Mononuclear cell (primary cell): ENCODE measurements at places on chromosomes 3 and 15. TPM values are rescaled to one million over a fixed set of nuclear protein-coding genes. Genes with fewer than 3 reads are reported as not detected.

The SNX33 gene
- 1.2 TPM for total RNA-seq

The RNU5B-1 gene
- total RNA-seq, result not detected

The PLCL2 gene
- total RNA-seq, result 73.6 TPM

The SCG3 gene
- total RNA-seq, result not detected

The SFMBT1 gene
- 34.1 TPM for total RNA-seq

The CPLX3 gene
- total RNA-seq, result not detected

The DNAJA4 gene
- 22.0 TPM for total RNA-seq

The CFAP44 gene
- 5.8 TPM for total RNA-seq

The NUP210 gene
- 63.0 TPM for total RNA-seq

The UBA7 gene
- total RNA-seq, result 57.9 TPM

The RTP4 gene
- 2.2 TPM for total RNA-seq

The SLCO2A1 gene
- total RNA-seq, result not detected

The RASGRF1 gene
- total RNA-seq, result not detected

The NR2E3 gene
- total RNA-seq, result not detected

The ARL6 gene
- total RNA-seq, result 1.4 TPM

The GOLGA8R gene
- 2.2 TPM for total RNA-seq
